MV-4-11 (cell line): ENCODE measurements at places on chromosomes 11 and 22.

- DNase-seq = no peak
Measured at GRCh38 chr22:23556026-23556620, 24.0 kb downstream of the IGLL1 start.

GRCh38 chr11:115845872-115846271 lies 341.7 kb upstream of the CADM1 start:
- DNase-seq = no peak

- no peak for DNase-seq
Measured at GRCh38 chr11:12263141-12263693, 114.2 kb upstream of the PARVA start.

- DNase-seq = no peak
Measured at GRCh38 chr11:84795698-84796097, 831.4 kb downstream of the DLG2 start.

DNA sequence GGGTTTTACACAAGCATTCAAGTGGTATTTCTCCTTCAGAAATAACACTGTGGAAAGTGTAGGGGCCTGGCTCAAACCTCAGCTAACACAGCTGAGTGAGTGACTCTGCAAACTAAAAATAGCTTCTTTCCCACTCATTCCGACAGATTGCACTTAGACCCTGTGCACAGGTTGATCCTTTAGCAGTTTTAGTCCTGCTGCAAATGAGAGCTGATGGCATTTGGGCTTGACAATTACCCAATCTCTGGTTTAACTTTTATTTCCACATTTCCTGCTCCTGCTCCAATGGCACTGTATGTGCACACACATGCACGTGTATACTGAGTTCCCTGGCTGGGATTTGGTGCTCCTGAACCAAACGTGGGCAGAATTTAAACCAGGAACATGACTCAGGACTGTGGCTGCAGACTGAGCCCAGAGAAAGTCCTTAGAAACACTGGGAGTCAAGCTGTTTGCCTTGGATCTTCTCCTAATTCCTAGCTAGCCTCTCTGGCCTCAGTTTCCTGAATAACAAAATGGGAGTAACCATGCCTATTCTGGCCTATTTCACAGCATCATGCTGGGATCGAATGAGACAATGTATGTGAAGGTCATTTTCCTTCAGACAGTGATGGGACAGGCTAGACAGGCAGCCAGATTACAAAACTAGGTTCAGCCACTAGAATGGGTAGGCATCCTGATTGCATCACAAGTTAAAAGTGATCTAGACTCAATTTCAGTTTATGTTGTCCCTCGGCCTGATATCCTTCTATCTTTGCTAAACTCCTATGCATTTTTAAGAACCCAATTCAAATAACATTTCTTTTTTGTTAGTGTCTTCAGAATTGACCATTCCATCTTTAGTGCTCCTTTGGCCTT lies 58.2 kb downstream of the SERGEF start:
- peak; percentile 25 for DNase-seq

DNA sequence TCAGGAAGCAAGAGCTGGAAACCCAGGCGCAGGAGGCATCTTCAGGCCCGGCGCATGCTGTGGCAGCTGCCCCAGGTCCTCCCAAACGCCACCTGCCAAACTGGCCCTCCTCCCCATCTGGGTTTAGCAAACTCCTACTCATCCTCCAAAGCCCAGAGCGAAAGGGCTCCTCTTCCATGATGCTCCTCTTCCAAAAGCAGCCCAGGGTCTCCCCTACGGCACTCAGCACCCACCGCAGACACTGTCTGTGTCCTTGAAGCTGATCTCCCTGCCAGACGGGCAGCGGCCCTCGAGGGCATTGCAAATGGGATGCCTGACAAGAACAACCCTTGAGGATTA lies 25.9 kb downstream of the CDKN1C start:
- no peak for DNase-seq

GRCh38 chr22:37428649-37429586 lies 1.6 kb upstream of the ELFN2 start:
- peak; percentile 35 for DNase-seq

DNA sequence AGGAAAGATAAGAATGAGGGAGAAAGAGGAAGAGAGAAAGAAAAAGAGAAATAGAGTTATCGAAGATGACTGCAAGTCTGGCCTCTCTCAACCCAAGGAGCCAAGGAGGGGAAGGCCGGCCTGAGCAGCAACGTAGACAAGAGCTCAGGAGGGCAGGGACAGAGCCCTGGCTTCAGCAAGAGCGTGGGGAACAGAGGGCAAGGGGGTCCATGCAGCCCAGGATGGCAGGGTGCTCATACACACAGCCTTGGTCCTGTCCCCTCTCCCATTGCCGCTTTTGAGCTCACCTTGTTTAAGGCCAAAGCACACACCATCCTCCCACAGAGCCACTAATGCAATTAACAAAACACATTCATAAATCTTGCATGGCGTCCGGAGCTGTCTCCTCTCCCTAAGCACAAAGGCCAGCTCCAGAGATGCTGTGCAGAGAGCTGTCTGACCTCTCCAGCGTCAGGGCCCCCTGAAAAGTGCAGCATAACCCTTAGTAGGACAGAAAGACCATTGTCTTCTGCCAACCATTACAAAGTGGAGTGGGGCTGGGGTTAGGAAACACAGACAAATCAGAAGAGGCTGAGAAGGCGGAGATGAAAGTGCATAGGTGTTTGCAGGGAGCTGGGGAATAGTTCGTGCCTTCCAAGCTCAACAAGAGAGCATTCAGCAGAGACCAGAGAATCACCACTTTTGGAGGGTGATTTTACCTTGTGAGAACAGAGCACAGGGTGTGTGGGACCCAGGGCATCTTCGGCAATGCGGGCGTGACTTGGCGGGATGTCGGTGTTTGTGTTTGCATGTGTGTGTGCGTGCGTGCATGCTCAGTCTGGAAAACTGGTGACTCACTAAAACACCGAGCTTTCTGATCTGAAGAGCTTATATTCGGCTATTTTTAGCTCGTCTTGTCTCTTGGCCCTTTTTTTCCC lies 28.2 kb upstream of the JAM3 start:
- DNase-seq = peak; percentile 23

GRCh38 chr11:64351136-64351631 lies 7.8 kb upstream of the RPS6KA4 start:
- DNase-seq = no peak

DNA sequence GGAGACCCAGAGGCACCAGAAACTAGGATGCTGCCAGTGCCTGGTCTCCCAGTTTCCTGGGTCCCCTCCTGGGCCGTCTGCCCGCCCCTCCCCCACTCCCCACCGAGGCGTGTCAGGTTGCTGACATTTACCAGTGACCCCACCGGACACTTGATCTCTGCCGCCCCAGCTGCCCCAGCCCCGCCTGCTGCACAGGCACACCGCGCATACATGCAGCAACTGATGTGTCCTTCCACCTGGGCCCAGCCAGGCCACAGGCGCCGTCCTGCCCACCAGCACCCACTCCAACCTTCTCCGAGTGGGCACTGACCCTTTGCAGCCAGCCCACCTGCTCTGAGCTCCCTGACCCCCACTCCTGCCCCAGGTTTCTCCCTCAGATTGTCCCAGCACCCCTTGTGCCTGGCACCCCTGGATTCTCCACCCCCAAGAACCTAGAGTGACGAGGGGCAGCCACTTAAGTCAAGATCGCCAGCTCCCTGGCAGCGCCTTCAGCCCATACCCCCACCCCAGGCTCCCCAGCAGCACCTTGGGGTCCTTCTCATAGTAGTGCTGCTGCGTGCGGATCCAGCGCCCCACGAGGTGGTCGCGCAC lies 548 bp downstream of the PYGM start:
- no peak for DNase-seq
